ENCODE measurements at places on chromosomes 7 and 10.
A peak's percentile ranks its signal among the peaks of the same experiment; 100 is the strongest.

DNA sequence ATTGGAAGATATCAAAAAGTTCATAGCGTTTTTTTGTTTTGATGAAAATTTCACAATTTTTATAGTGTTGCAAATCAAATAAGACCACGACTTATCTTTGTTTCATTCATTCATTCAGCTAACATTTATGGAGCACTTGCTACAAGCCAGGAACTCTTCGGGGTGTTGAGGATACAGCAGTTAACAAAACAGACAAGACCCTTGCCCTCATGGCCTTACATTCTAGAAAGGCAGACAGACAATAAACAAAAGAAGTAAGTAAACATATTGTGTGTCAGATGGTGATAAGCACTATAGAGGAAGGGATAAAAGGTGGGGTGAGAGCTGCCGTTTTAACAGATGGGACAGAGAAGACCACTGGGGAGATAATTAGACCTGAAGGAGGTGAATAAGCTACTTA, 41.6 kb upstream of the GSAP start:
- no peak for DNase-seq

DNA sequence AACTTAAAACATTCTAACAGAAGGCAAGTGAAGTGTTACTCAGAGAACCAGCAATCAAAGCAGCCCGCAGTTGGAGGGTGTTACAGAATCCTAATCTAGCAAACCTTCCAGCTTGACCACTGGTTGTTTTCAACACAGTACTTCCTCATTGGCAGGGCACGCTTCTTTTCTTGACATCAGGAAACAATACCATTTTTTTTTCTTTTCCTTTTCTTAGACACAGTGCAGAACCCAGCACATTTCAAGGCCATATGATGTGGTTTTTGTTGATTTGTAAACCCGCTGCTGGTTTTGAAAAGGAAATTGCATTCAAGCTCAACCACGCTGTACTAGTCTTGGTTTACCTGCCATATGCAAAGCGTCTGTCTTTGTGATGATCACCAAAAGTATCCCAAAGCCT, 33.4 kb downstream of the RHOBTB1 start:
- peak; percentile 2 for DNase-seq

DNA sequence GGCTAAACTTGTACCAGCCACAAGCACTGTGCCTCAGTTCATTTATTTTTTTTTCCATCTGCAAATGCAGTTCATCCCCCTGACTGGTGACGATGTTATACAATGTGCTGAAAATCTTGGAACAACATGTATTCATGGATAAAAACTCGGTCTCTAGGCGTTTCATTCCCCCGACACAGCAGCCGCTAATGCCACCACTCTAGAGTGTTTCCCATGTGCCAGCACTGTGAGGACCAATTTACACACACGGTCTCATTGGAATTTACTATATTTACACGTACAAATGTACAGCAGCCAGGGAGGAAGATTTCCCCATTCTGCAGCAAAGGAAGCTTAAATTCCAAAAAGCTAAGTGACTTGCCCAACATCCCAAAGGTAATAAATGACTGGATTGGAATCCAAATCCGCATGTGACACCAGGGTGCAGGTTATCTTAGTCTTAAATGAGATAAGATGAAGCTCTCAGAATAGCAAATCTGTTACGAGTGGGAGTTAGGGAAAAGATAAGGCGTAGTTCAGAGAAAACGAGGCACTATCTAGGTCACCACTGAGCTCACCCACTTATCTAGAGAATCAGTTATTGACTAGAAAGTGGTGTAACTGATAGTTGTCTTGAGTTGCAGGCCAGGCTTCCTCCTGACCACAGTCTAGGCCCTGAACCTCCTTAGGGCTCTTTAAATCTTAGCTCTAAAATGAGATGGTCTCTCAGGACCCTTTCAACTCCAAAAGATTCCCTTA, 36.7 kb downstream of the FAM107B start:
- DNase-seq: no peak

DNA sequence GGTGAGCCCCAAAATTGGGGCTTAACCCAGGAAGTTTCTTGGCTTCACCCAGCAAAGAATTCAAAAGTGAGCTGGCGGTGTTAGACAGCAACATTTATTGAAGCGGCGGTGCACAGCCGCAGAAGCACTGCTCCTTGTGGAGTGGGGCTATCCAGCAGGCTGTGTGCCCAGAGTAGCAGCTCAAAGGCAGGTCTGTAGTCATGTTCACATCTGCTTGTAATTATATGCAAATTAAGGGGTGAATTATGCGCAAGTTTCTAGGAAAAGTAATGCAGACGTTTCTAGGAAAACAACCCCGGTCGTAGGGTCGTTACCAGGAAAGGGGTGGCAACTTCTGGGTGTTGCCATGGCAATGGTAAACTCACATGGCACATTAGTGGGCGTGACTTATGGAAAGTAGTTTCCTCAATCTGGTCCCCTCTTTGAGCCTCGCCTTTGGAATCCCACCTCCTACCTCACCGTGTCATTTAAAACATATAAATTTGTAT, 13.7 kb upstream of the KBTBD2 start:
- DNase-seq: peak; percentile 98

DNA sequence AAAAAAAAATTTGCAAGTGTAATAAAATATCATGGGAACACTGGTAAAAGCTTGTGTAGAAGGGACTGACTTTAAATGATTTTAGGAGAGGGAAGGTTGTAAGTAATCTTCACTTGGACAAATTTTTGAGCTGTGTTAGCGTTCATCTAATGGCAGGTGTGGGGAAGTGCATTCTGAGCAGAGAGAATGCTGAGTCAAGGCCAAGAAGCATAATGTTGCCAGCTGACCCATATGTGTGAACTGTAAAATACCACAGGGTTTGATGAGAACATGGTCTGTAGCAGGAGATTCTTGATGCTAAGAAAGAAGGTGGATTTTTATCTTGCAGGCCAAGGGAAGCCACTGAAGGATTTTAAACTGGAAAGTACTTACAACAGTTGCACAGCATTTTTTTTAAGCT, 98.2 kb upstream of the ZNF32 start:
- no peak for DNase-seq

- peak; percentile 45 for DNase-seq
Observed at GRCh38 chr10:124706462-124707143, 37.6 kb downstream of the FAM53B start.

DNA sequence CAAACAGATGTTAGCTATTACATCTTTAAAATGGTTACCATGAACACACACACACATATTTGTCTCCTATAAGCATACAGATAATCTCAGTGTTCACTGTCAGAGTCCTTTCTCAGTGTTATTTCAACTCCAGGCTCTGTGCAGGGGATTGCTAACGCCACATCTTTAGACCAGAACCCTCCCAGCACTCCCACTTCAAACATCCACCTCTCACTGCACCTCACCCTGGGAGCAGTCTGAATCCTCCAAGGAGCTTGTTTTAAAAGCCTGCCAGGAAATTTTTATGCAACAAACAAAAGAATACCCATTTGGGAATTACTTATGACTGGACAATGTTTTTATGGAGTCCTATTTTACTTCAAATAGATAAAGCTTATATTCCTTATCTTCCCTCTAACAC, 107.4 kb downstream of the PARD3 start:
- DNase-seq: no peak

DNA sequence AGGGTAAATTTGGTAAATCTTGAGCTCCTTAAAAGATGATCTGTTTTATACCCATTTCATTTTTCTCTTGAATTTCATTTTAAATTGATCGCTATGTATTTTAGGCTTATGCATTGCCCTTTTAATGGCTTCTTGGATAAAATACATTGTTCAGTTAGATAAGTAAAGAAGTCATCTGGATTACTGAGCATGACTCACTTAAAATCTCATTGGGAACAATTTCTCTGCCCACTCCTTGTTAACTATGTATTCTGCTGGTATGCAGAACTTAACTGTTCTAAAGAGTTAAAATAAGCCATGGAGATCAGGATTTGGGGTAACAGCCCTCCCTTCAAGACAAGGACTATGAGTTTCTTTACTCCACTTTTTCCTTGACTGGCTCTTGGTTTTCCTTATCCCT, 134.2 kb downstream of the SND1 start:
- no peak for DNase-seq

- DNase-seq: peak; percentile 96
Observed at GRCh38 chr7:28182071-28182471, 1.5 kb upstream of the JAZF1 start.

- no peak for DNase-seq
Observed at GRCh38 chr7:29145553-29146056, 732 bp downstream of the CPVL start.

DNA sequence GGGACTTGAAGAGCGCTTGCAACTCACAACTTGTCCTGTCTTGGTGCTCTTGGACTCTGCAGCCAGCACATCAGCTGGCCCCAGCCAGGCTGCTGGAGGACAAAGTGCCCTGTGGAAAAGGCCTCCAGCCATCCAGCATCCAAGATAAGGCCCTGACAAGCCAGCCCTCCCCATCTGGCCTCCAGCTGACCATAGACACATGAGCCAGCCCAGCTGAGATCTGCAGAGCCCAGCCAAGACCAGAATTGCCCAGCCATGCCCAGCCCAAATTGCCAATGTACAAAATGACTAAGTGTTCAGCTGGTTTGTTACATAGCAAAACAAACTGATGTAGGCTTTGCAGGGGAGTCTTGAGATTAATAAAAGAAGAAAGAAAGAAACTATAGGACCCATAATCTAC, 36.0 kb upstream of the FRMD4A start:
- DNase-seq: no peak

GRCh38 chr10:47133871-47134570, 166.0 kb upstream of the GDF10 start:
- DNase-seq: no peak

DNA sequence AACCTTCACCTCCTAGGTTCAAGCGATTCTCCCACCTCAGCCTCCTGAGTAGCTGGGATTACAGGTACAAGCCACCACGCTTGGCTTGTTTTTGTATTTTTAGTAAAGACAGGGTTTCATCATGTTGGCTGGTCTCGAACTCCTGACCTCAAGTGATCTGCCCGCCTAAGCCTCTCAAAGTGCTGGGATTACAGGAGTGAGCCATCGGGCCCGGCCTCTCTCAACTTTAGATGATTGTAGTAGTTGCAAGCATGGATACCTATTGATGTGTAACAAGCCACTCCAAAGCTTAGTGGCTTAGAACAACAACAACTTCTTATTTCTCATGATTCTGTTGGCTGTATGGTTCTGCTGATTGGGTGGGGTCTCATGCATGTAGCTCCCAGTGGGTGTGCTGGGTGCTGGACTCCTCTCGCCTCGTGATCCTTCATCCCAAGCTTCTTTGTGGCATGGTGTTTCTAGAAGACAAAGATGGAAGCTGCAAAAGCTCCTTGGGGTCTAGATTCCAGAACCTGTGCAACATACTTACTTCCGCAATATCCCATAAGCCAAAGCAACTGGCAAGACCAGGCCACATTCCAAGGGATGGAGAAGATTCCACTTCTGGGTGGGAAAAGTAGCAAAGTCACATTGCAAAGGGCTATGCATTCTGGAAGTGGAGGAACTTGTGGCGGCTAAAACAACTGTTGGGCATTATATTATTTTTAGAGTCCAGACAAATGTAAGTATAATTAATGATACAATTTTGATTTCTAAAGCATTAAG, 37.9 kb downstream of the SKIDA1 start:
- DNase-seq: no peak

GRCh38 chr7:34247468-34247867, 342.1 kb downstream of the BMPER start:
- DNase-seq: no peak

DNA sequence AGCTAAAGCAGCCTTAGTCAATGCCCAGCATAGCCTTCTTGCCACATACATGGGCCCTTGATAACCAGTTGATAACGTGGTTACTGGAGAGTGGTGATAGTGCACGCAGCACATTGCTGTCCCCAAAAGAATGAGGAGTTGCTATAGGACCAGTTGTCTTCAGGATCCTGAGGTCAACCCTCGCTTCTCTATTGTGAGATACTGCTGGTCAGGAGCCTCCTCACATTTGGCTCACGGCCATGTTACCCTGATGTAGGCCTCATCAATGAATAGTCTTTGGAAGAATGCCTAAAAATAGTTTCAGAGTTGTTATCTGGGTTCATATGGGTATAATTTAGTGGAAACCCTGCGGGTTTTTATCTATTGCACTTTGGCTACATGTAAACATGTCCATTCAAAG, 230.7 kb downstream of the VTI1A start:
- DNase-seq: peak; percentile 97

GRCh38 chr10:118266098-118266748, 75.9 kb downstream of the FAM204A start:
- DNase-seq: no peak

DNA sequence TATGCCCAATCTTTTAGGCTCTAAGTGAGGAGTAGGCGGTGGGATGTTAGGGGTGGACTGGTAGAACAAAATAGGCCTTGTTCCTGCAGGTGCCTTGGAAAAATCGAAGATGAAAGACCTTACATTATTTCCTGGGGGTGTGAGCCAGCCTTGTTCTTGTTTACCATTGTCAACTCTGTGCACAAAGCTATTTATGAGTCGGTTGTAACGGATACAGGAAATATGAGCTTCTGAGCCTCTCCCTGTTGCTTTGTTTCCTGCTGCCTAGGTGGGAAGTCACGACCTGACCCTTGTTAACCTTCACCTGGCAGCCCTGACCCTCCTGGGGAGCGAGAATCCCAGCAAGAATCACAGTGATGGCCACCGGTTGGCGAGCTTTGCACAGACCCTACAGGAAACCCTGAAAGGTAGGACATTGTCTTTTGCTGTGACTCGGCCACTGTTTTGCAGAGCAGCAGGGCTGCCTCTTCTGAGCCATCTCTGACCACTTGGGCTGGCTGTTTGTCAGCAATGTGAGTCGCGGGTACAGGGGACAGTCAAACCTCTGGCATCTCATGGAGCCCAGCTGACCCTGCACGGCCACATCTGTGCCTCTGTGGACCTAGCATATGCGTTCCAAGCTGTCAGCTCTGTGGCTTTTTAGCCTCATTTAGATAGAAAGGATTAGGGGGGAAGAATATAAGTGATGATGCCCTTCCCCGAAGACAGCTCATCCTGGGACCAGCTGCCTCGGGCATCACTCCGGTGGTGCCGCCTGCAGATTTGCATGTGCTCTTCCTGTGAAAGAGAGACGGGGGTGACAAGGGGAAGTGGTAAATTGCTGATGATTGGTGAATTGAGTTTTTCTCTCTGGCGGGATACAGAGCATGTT, 102.1 kb upstream of the ANLN start:
- no peak for DNase-seq

DNA sequence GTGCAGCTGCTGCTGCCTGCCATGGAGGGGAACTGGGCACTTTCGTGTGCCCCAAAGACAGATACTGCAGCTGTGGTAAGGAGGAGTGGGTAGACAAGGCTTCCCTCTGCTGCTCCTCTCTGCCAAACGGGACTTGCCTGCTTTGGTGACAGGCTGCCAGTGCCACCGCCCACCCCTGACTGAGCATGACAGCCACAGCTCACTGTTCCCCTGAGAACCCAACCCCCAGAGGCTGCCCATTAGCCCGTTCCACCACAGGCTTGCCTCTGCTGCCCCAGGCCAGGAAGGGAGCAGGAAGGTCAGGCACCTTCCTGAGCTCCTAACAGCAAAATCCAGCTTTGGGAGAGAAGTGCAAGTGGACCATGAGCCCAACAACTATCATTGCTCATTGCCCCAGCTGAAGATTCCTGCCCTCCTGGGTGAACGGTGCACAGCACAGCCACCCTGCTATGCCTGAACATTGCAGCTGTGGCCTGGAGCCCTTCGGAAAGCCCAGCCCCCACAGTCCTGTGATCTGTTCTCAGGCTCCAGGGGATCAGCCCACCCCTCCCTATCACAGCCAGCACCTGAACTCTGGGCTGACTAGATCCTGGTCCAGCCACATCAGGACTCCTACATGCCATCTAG, 58.7 kb upstream of the ANTXRL start:
- DNase-seq: peak; percentile 22

GRCh38 chr7:97439637-97440214, 292.2 kb upstream of the TAC1 start:
- DNase-seq: no peak
